ENCODE measurements at places on chromosomes 13 and 19.

- no peak for DNase-seq
Measured at GRCh38 chr13:71602344-71602743, 264.7 kb downstream of the DACH1 start.

- no peak for DNase-seq
Measured at GRCh38 chr13:91174886-91175501, 172.5 kb upstream of the MIR17HG start.

GRCh38 chr13:26983543-26984320 lies 187.9 kb downstream of the USP12 start:
- no peak for DNase-seq

- DNase-seq, result no peak
Measured at GRCh38 chr19:36638862-36639510, 27.7 kb downstream of the ZNF461 start.

DNA sequence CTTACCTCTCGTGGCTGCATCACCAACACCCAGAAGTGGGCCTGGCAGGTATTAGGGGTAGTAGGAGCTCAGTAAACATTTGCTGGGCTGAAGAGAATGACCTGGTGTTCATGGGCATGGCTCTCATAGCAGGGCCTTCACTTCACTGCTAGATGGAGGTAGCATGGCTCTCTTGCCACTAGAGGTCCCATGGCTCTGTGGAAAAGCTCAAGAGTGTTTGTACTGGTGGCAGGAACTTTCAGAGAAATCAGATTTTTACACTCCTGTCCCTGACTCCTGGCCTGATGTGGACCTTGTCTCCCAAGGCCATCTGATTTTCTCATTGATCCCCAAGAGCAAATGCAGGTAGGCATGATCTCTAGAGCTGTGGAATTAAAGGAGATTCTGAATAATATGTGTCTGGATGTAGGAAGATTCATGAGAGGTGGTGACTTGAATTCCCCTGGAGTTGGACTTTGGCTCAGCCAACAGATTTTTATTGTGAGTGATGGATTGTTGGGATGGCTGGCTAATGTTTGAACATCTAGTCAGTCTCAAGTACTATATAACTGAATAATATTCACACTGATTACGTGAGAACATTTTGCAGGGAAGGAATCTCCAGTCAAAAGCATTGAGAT lies 5.7 kb downstream of the ZNF574 start:
- peak; percentile 65 for DNase-seq

- DNase-seq, result no peak
Measured at GRCh38 chr13:73416093-73416492, 357.3 kb downstream of the KLF5 start.

- DNase-seq, result no peak
Measured at GRCh38 chr19:4362831-4363545, 19.6 kb downstream of the MPND start.

DNA sequence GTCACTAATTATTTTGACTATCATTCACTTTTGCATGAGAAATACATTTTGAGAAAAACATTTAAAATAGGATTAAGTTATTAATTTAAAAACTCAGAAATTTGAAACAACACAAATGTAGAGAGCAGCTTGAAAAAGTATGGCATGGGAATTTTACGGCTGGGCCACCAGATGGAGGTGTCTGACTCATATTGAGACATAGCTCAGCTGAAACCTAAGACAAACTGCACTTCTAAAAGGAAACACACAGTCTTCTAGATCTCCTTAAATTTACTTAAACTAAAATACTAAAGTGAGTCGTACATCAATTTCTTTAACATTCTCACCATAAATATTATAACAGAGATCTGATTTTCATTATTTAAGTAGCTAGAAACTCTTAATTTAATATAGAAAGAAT lies 41.9 kb upstream of the POSTN start:
- peak; percentile 78 for DNase-seq

- DNase-seq, result no peak
Measured at GRCh38 chr13:97719736-97720135, 233.7 kb upstream of the IPO5 start.

DNA sequence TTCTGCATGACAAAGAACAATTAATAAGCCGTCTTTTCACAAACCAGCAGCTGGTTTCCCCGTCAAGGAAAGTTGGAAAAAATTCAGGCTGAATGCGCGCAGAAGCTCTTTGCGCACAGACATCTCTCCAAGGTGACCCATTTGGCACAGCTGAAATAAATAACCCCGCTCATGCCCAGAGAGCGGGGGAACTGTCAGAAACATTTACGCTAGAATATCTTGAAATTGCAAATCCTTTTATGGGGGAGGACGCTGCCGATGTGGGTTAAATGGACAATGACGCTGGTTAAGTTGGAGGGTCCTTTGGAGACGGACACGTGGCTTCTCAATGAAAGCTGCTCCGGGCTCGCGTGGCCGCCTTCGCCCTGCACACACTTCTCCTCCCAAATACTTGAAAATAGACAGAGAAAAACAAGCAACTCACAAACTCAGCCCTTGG lies 30.6 kb downstream of the GSX1 start:
- DNase-seq, result no peak

GRCh38 chr13:95243207-95243606 lies 58.0 kb downstream of the ABCC4 start:
- no peak for DNase-seq

GRCh38 chr13:27466513-27466912 lies 16.1 kb upstream of the MTIF3 start:
- no peak for DNase-seq

DNA sequence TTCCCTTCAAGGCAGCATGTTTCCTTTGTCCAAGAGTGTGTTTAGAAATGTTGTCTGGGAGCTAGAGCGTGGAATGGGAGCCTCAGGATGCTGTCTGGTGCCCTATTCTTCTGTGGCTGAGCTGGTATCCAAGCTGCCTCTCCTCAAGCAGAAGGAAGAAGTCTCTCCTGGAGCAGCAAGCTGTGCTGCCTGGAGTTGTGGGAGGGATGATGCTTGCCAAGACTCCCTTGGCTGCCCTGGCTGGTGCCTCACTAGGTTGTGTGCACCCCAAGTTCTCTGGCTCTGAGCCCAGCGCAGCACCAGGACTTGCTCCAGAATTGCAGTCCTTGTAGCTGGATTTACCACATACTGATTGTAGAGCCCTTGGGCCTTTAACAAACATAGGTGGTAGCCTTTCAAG lies 4.7 kb upstream of the CYP4F3 start:
- DNase-seq, result no peak
